MG63 (cell line): ENCODE measurements at places on chromosomes 7 and 10. TPM values are rescaled to one million over a fixed set of nuclear protein-coding genes. Genes with fewer than 3 reads are reported as not detected.

- DNase-seq = no peak
Measured at GRCh38 chr10:11225935-11226334, 208.3 kb downstream of the CELF2 start.

DNA sequence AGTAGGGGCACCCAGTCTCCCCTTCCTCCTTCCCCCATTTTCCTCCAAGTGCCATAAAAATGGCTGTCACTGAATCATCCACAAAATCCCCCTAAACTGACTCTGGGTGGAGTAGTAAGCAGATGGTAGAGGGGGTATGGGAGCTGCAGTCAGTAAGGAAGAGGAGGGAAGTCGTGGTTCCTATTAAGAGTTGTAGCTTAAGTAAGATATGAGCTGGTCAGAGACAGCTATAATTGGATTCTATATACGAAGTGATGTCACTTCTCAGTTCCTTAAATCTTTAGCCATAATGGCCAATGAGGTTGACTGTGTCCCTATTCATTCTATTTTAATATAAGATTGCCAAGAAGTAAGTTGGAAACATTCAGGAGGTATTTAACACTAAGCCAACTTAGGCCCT lies 131.7 kb downstream of the SLC16A9 start:
- DNase-seq = no peak

Gene BMPER
- 79.2 and 110 TPM in 2 replicates for total RNA-seq

Gene FAM25G
- total RNA-seq = not detected in 2 replicates
